ENCODE measurements at places on chromosomes 12 and 14.

GRCh38 chr12:124687174-124687902 is 119.9 kb upstream of the NCOR2 start:
- DNase-seq, result no peak

DNA sequence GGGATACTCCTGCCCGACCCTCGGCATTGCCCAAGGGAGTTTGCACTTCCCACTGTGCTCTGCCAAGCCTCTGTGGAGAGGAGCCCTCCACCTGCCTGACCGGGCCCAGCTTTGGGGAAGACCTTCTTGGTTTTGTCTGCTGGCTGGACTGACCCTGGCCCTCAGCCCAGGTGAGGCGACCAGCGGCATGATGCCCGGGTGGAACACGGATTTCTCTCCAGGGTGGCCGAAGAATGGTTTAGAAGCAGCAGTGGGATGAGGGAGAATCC is 15.6 kb downstream of the ZBTB42 start:
- DNase-seq, result no peak

GRCh38 chr12:103529306-103529705 is 33.5 kb upstream of the C12orf42 start:
- DNase-seq, result no peak

GRCh38 chr14:100017553-100017952 is 47.7 kb upstream of the EVL start:
- DNase-seq, result no peak

DNA sequence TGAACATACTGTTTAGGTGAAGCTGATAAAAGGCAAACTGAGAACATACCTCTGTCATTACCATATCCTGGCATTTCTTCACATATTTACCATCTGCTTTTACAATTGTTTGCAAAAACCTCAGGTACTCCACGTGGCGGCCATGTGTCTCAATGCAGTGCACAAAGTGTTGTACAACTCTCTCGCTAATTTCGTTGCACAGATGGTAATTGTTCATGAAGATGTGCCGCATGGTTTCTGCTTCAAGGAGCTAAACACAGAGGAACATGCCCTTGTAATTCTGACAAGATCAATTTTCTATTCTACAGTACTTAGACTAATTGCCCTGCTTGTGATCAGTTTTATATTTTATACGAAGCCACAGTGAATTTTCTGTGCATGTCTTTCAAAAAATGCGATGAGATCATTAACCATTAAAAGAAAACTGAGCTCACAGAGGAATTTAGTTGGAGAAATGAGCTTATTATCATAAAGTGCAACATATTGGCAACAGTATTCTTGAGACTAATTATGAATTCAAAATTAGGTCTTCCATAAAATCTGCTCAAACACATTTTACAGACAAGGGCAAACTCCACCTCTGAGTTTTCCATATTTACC is 233.8 kb downstream of the ITPR2 start:
- no peak for DNase-seq
